ENCODE measurements at places on chromosomes 2 and 18.

DNA sequence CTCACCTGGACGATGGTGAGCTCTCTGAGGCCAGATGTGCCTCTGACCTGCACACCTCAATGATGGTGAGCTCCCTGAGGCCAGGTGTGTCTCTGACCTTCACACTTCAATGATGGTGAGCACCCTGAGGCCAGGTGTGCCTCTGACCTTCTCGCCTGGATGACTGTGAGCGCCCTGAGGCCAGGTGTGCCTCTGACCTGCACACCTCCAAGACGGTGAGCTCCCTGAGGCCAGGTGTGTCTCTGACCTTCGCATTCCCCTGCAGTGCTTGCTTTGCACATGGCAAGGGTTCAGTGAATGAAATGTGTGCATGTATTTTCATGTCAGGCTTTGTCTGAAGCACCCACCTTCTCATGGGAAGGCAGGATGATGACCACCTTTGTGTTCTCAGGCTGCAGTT lies 95.5 kb downstream of the PTGR3 start:
- DNase-seq: no peak

DNA sequence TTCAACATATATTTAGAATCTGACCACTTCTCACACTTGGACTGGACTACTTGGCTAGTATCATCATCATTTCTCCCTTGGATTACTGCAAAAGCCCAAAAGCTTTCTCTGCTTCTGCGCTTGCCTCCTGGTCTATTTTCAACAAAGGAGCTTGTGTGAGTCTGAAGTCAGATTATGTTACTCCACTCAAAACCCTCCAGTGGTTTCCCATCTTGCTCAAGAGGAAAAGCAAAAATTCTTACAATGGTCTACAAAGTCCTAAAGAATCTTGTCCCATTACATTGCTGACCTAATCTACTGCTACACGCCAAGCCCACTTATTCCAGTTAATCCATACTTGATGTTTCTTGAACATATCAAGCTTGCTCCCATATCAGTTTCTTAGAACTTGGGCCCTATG lies 9.6 kb downstream of the PREPL start:
- no peak for DNase-seq

DNA sequence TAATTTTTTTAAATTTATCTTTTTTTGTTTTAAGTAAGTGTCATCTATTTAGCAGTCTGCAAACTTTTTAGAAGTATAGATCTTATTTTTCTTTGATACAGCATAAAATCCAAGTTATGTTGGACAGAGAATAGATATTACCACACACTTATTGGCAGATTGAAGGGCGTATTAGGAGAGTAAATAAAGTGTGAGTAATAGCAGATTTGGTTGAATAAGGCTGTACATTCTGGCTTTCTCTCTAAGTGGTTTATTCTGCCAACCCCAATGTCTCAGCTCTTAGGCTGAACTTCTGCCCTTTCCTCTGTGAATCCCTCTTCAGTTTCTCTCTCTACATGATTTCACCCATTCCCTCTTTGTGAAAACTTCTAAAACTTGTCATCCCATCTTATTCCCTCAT lies 651.2 kb downstream of the DCC start:
- no peak for DNase-seq

GRCh38 chr2:149219856-149220255 lies 110.5 kb upstream of the LYPD6 start:
- DNase-seq: no peak

DNA sequence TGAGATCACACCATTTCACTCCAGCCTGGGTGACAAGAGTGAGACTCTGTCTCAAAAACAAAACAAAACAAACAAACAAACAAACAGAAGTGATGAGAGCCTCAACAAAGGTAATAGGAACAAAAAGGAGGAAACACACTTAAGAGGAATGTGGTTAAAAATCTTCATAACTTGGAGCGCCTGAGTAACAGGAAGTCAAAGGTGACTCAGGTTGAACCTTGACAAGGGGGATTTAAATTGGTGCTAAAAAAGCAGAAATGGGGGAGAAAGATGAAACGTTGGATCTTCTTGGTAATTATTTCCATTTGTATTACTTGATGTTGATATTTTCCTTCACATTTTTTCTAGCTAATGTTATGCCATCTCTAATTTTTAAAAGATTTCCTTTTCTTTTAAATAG lies 318.5 kb upstream of the TCF4 start:
- no peak for DNase-seq

DNA sequence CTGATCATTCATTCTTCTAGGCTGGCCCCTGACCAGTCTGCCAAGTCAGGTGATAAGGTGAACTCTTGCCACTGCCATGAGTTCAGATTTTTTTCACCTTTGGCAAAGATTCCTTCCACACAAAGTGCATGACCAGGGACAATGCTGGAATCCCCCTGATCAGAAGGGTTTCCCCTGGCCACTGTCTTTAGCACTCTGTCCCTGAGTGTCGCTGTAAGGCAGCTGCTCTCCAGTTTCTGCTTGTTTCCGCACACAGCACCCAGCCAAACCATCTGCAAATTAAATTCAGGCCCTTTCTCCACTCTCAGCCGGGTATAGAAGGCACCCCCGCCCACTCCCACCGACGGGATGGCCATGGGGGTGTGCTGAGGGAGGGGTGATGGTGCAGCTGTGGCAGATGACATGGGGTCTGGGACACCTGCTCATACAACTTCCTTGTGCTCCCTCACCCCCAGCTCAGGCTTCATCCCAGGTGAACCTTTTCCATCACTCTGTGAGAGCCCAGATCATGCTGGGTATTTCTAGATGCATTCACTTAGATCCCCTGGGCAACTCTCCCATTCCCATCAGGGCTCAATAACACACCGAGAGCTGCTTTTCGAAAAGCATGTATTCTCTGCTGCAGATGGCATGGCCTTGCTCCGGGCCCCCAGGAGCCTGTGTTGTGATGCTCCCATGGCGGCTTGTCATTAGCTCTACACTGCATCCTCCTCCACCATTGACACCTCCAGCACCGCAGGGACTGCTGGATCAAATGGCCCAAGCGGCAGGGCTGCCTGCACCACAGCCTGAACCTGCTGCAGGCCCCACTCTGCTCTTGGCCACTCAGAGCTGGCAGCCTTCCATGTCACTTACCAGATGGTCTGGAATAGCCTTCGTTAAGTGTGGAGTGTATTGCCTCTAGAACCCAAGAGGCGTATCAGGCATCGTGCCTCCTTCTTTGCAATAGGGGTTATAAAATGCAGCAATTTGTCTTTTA lies 52.3 kb upstream of the ROCK2 start:
- no peak for DNase-seq

GRCh38 chr2:181281206-181281832 lies 175.9 kb upstream of the ITGA4 start:
- no peak for DNase-seq

DNA sequence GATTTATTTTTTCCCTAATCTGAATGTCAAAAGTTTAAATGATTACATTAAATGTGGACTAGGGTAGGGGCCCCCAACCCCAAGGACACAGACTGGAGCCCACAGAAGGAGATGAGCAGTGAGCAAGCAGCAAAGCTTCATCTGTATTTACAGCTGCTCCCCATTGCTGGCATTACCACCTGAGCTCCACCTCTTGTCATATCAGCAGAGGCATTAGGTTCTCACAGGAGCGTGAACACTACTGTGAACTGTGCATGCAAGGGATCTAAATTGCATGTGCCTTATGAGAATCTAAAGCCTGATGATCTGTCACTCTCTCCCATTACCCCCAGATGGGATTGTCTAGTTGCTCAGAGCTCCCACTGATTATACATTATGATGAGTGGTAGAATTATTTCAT lies 3.8 kb downstream of the MOB1A start:
- no peak for DNase-seq

GRCh38 chr2:69926849-69927515 lies 12.1 kb downstream of the MXD1 start:
- DNase-seq: no peak

- DNase-seq: no peak
Observed at GRCh38 chr2:11629851-11630250, 40.1 kb downstream of the NTSR2 start.

GRCh38 chr2:28394331-28394877 lies 1.7 kb downstream of the FOSL2 start:
- DNase-seq: peak; percentile 46

- no peak for DNase-seq
Observed at GRCh38 chr18:65409261-65409660, 341.6 kb upstream of the CDH7 start.

GRCh38 chr2:39849982-39850526 lies 71.0 kb upstream of the THUMPD2 start:
- no peak for DNase-seq

GRCh38 chr18:40159141-40160017 lies 1795.7 kb upstream of the PIK3C3 start:
- peak; percentile 20 for DNase-seq

DNA sequence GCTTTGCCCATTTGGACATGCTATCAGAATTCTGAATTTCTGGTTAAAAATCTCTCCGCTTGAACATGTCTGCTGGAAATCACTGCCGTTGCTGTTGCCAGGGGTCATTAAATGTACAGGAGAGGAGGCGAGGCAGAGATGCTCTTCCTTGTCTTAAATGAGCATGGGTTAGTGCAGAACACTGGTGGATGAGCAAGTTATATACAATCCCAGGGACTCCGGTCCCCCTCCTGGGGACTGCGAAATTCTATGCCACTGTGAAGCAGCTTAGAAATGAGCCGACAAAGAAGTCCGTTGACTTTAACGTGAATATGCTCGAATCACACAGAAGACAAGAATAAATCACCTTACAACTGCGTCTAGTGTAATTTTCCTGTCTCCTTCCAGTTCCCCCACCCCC lies 95.1 kb upstream of the KLHL14 start:
- no peak for DNase-seq

- DNase-seq: no peak
Observed at GRCh38 chr2:161836664-161837063, 212.4 kb downstream of the SLC4A10 start.

- no peak for DNase-seq
Observed at GRCh38 chr2:208311321-208311720, 45.3 kb downstream of the PIKFYVE start.

GRCh38 chr2:27737676-27738348 lies 33.7 kb upstream of the MRPL33 start:
- DNase-seq: peak; percentile 39

DNA sequence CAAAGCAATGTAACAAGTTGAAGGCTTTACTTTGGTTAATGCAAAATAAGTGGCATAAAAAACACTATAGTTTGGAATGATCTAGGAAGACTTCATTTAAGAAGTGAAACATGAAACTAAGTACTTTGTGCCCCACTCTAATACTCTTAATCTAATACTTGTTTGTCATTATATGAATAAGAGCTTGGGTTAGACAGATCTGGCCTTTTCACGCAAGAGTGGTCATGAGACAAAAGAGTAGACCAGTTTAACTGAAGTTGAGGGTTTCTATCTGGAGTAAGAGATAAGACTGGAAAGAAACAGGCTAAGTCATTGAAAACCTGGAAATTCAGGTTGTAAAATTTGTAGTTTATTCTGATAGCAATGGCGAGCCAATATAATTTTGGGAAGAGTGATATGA lies 2.8 kb downstream of the SLC30A6 start:
- no peak for DNase-seq

DNA sequence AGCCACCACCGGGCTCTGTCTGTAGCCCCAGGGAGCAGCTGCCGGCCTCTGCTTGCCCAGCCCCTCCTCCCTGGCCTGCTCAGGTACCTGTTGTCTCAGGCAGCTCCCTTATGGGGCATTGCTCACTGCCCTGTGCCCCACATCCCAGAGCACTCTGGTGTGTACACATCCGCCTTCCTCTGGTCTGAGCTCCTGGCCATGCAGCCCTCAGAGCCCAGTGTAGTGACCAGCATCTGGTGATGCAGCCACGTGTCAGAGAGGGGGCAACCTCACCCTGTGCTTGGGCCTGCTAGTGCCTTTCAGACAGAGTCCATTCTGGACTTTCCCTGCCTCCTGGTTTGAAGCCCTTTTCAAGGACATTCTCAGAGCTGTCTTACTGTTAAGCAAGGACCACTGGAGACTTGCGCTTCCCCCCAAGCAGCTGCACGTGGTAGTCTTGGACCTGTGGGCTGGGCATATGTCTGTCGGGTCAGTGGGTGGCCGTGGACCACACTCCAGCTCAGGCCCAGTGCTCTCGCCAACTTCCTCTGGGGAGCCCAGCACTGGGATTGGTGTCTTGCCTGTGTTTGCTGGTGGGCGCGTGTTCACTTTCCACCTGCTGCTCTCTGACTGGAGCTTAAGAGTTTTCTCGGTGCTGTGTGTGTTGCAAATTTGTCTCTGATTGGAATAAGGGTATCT lies 30.7 kb downstream of the DGKD start:
- no peak for DNase-seq

- no peak for DNase-seq
Observed at GRCh38 chr18:74949611-74950010, 259.3 kb downstream of the PTGR3 start.

DNA sequence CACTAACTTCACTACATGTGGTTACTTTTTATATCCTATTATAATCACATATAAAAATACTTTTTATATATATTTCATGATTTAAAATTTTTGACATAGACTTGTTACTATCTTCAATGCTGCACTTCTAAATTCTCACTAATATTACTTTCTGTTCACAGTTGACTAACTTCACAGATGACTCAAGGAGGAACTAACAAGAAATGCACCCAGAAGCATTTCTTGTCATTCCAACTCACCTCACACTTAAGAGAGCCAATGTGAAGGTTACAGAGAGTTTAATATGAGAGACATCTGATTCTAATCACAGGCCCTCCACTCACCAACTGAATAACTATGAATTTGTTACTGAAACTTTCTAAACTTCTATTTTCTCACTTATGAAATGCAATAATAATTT lies 399.8 kb upstream of the SLC8A1 start:
- no peak for DNase-seq

GRCh38 chr2:234425639-234426603 lies 71.0 kb downstream of the ARL4C start:
- peak; percentile 78 for DNase-seq

- no peak for DNase-seq
Observed at GRCh38 chr2:26687328-26687727, 5.2 kb upstream of the KCNK3 start.

DNA sequence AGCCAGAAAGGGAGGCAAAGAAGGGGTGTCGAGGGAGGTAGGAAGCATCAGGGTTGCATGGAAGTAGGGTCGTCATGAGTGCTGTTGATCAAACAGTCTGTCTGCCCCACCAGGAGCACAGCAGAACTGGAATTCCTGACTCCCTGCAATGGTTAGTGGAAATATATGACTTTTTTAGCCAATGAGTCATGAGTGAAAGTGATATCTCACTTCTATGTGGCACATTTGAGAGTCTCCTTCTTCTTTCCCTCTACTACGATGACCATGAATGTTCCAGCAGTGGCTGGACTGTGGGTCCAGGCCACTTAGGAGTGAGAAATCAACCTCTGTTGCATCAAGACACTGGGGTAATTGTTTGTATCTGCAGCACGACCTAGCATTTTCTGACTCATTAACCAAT lies 199.5 kb downstream of the TTC32 start:
- no peak for DNase-seq

- DNase-seq: no peak
Observed at GRCh38 chr2:45403036-45403435, 208.0 kb downstream of the SRBD1 start.
